ENCODE measurements at places on chromosomes 2 and 18.

GRCh38 chr2:55011831-55012671, 38.2 kb downstream of the RTN4 start:
- DNase-seq, result no peak

GRCh38 chr18:25675123-25675850, 323.3 kb upstream of the ZNF521 start:
- no peak for DNase-seq

- DNase-seq, result no peak
Observed at GRCh38 chr18:72674710-72675109, 130.6 kb upstream of the CBLN2 start.

GRCh38 chr2:4693266-4693665, 989.9 kb downstream of the DCDC2C start:
- DNase-seq, result no peak

DNA sequence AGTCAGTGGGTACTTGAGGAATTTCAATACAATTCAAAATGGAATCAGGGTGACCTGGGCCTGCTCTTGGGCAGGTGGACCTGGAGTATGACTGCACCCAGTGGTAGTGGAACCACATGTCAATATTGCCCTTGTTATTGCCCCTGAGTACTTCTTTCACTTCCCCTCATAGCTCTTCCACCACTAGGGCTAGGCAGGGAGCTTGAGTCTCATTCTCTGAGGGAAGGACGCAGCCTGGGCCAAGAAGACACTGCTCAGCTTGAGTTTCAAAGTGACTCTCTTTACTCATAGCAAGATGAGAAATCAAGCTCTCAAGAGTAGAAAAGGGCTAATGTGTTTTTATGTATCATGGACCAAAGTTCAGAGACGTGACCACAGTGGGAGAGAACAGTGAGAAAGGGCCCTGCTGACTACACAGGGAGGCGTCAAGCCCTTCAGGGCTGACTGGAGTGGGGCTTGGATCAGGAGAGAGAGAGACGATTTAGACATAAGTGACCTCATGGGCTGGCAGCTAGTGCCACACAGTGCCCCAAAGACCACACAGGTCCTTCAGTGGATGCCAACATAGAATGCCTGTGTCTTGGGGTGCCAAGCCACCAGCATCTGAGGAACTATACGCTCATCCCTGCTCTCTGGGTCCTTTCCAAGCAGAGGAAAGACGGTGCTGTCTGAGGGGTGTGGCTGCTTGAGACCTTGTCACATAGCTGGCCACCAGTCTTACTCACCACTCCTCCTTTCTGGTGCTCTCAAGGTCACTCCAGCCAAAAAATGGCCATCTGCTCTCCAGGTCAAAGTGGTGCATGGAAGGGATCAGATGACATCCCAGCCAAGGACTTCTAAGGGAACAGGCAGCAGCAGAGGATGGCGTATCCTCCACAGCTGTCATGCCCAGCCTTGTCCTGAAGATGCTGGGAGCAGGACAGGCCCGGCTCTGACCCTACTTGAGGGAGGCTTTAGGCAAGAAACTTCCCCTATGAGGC, 13.0 kb downstream of the PTMA start:
- DNase-seq, result no peak
